ENCODE measurements at places on chromosomes 12 and 14.

DNA sequence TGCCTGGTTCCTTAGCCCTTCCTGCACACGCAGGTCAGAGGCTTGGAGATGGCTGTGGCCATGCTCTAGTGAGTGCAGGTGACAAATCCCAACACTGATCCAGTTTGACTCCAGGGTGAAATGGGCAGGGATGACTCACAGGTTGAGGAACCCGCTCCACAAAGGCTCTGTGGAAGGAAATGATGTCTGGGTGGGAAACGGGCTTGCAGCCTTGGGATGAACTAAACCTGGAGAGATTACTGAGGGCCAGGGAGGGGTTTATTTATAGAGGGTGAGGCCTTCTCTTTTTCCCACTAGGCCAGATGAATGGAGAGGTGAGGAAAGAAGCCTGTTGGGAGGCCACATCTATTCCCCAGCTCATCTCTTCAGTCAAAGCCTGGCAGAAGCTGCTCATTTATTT lies 29.3 kb upstream of the EMP1 start:
- no peak for DNase-seq

GRCh38 chr12:71162832-71163763 lies 5.3 kb upstream of the TSPAN8 start:
- no peak for DNase-seq

GRCh38 chr14:86501611-86502010 lies 971.7 kb downstream of the FLRT2 start:
- no peak for DNase-seq

DNA sequence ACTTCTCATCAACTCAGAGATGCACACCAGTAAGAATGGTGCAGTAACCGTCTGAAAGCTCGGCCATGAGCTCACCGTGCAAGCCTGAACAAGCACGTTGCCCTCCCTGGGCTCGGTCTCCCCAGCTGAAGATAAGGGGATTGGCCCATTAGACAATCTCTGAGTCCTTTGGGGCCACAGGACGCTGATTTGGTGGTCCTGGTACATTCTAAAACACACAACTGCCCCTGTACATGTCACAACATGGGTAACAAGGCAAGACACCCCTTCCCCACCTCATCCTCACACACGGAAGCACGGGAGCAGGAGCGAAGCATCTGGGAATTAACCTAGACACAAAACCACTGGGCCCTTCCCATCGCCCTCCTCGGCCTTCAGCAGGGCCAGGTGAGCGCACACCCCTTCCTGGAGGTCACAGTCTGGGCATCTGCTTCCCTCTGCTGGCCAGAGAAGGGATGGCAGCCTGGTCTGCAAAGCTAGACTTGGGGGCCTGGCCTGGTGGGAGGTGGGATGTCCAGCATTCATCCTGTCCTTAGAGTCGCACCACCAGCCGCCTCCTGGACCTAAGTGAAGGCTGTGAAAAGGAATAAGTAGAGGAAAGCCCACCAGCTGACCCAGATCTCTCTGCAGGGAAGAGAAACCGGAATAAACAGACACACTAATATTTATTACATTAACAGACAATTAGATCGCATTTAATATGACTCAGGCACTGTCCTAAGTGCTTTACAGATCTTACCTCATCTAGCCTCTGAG lies 18.9 kb upstream of the SMUG1 start:
- DNase-seq: no peak

GRCh38 chr14:100454437-100454836 lies 131.3 kb downstream of the SLC25A47 start:
- no peak for DNase-seq

- peak; percentile 19 for DNase-seq
Observed at GRCh38 chr12:8860165-8860961, 37.9 kb downstream of the A2ML1 start.

- peak; percentile 86 for DNase-seq
Observed at GRCh38 chr12:92955997-92956663, 27.0 kb upstream of the EEA1 start.

- DNase-seq: no peak
Observed at GRCh38 chr14:20719777-20720176, 25.9 kb upstream of the EDDM3A start.

DNA sequence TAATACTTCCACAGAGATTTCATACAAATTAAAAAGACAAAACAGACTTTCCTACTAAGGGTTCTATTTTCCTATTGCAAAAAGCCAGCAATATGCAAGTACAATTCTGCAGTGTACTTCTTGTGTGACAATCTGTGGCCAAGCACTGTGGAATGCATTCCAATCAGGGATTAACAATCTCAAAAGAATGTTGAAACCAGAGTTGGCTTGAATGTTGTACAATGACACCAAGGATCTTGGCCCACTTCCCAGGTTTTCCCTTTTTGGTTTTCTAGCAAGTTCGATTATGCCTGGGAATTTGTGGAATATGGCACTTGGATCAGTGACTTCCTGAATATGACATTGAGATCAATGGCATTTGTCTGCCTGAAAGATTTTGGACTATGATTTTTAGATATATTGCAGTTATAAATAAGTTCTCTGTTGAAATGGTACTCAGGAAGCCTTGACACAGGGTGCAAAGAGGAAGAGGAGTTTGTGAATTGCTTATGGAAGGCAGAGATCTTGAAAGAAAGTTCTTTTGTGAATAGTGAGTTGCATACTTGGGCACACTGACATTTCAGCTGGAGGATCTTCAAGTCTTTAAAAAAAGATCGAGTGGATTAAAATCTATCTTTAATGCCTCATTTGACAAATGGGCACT lies 81.4 kb upstream of the FERMT2 start:
- peak; percentile 92 for DNase-seq

DNA sequence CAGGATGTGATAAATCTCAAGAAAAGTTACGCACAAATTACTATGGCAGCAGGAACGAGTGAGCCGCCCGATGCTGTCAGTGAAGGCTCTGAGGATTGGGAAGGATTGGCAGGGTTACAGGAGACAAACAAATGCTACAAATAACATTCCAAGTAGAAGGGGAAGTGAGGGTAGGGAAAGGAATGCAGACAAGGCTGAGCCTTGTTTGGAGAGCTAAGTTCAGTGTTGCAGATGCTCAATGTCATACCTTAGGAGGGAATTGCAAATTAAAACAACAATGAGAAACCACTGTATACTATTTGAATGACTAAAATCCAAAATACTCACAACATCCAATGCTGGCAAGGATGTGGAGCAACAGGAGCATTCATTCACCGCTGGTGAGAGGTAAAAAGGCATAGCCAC lies 1.3 kb downstream of the CLEC9A start:
- peak; percentile 82 for DNase-seq

GRCh38 chr12:132439333-132439904 lies 50.5 kb upstream of the FBRSL1 start:
- no peak for DNase-seq

- DNase-seq: peak; percentile 89
Observed at GRCh38 chr12:105562199-105562971, 231.9 kb downstream of the C12orf75 start.

DNA sequence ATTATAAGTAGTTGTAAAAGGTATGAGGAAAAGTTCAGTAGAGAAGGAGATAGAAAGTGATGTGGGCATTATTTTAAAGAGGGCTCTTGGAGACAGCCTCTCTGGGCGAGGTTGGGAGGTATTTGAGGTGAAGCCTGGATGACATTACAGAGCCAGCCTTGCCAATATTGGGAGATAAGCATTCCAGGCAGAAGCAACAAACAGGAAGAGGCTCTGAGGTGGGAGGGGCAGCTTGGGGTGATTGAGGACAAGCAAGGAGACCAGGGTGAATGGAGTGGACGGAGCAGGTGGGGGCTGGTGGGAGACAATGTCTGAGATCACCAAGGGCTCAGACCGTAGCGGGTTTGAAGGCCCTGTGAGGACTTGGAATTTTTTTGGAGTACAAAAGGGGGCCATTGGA lies 87.3 kb downstream of the DYRK2 start:
- no peak for DNase-seq
